T-helper 9 cell (primary cell): ENCODE measurements at places on chromosomes 7 and 10.

- no peak for DNase-seq
Observed at GRCh38 chr10:76557366-76557765, 1080.2 kb downstream of the KCNMA1 start.

- no peak for DNase-seq
Observed at GRCh38 chr10:57844387-57844998, 423.2 kb downstream of the IPMK start.

- no peak for DNase-seq
Observed at GRCh38 chr10:22379059-22379458, 33.8 kb downstream of the SPAG6 start.

DNA sequence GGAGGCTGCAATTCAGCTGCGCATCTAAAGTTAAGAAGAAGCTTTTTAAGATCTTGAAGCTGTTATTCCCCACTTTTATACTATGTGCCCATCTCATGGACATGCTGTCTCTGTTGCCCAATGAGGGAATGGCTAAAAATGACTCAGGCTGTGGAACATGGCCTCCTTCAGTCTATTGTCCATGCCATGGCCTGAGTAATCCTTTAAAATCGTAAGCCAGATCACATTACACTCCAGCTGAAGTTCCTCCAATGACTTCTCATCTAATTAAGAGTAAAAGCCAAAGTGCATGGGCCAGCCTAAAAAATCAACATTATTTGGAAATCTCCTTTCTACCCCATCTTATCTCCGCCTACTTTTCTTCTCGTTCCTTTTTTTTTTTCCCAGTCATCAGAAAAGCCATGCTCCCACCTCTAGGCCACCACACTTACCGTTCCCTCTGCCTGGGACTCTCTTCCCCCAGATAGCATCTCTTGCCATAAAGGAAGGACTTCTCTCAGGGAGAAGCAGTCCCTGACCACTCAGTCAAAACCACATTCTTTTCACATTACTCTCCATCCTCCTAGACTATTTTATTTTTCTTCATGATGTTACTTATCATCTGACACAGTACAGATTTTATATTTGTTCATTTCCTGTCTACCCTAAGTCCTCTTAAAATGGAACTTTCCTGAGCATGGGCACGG is 337.4 kb downstream of the PRPF18 start:
- DNase-seq = no peak

- DNase-seq = no peak
Observed at GRCh38 chr7:148242294-148242821, 348.2 kb upstream of the C7orf33 start.
